ENCODE measurements at places on chromosomes 5 and 9.

- H3K27ac ChIP-seq = no peak overlapping the region
- H3K36me3 ChIP-seq = no peaks in the 10 kb centered on the region
- peaks cover 9% of the 10 kb centered on the region for H3K4me1 ChIP-seq
- no peak overlapping the region for H3K4me3 ChIP-seq
Observed at GRCh38 chr9:127300886-127301447, 36.4 kb downstream of the GARNL3 start.

DNA sequence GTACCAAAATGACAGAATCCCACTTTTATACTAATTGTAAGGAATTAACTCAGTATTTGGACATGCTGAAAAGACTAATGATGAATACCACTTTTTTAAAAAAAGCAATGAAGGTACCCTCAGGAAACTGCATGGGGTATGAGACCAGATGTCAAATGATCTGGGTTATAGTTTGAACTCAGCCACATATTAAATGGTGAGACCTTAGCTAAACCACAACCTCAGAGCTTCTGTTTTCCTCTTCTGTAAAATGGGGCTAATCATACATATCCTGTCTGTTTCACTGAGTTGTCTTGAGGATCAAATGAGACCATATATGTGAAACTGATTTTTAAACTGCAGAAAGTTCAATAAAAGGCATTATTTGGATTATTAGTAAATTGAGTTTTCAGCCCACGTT lies 238.4 kb downstream of the AP3B1 start:
- H3K4me1 ChIP-seq = peaks cover 10% of the 10 kb centered on the region
- H3K36me3 ChIP-seq = no peaks in the 10 kb centered on the region
- no peak overlapping the region for H3K4me3 ChIP-seq
- no peak for DNase-seq

GRCh38 chr9:71820403-71820921 lies 52.1 kb upstream of the CEMIP2 start:
- no peak overlapping the region for H3K27ac ChIP-seq
- DNase-seq = peak; percentile 23
- H3K36me3 ChIP-seq = no peaks in the 10 kb centered on the region
- H3K27me3 ChIP-seq = no peaks in the 10 kb centered on the region
- peaks cover 8% of the 10 kb centered on the region for H3K4me1 ChIP-seq

DNA sequence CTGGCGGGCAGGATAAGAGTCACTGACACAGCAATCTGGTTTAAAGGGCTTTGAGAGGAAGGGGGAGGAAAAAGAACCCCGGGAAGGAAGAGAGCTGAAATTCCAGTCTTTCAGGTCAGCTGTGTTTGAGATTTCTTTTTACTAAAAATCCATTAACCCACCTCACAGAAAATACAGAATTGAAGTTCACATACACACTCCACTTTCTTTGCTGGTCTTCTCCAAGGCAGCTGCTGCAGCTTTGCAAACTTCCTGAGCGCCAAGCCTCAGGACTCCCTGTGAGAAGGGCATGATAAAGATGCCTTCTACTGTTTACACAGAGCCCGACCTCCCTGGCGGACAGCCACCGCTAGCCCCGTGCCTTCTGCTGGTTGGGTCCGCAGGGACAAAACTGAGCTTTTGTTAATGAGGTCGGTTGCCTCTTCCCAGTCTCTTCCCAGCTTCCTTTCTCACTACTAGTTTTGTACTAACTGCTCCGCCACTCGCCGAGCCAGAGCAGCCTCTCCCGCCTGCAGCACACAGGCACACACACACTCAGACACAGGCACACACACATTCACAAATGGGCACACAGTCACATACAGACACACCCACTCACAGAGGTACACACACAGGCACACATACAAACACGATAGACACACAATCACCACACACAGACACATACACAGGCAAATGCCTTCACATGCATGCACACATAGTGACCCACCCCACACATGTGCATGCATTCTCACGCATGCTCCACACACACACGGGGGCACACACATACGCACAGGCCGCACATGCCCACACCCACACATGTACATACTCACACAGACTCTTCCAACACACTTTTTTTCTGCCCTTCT lies at the start of gene FREM1:
Gene FREM1 (minus strand): TSS at position 468 of the 845 bp plus-strand sequence. CDS start 41,451 bp downstream, outside the sequence.
- H3K27me3 ChIP-seq = no peaks in the 10 kb centered on the region
- H3K36me3 ChIP-seq = no peaks in the 10 kb centered on the region
- H3K27ac ChIP-seq = no peak within 1 kb of the TSS

DNA sequence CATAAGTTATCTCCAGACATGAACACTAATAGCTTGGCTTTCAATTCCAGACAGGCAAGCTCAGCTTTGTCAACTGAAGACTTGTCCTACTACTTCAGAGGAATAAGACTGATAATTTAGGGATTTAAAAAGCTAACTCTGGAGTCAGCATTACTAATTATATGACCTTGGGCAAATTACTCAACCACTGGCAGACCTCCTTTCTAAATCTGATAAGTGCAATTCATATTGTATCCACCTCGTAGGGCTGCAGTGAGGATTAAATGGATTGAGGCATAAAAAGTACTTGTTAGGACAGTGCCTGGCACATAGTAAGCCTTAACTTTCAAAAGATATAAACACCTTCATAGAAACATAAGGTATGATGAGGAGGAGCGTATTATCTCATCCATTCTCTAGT lies 104.4 kb downstream of the KLHL3 start:
- peak; percentile 8 for DNase-seq
- H3K27ac ChIP-seq = no peak overlapping the region
- no peak overlapping the region for H3K4me3 ChIP-seq
- no peaks in the 10 kb centered on the region for H3K27me3 ChIP-seq
- H3K4me1 ChIP-seq = peaks cover 17% of the 10 kb centered on the region

DNA sequence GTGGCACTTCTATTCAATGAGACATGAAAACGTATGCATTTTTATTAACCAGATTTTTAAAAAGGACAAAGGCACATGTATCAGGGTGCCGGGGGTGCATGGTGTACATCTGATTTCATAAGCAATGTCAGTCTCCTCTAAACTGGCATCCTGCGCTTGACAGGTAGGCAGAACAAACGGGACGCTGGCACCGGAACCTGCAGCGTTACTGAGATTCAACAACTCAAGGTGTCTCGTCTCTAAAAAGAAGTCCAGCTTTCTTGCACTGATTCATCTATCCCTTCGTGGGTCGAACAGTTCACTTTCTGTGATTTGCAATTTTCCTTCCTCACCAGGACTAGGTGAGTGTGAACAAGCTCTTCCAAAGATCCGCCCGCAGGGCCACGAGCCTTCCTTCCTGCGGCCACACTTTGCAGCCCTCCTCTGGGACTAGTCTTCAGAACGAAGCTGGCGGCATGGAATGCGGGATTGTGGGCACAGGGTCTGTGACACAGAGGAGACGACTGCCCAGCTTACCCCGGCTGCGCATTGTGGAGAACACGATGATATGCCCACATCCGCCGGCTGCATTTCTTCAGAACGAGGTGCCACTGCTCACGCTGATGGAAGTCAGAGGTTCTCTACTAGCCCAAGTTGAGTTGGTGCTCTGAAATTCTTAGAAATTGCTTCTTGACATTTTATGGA lies 7.2 kb downstream of the SLC6A3 start:
- no peak for DNase-seq
- no peak overlapping the region for H3K27ac ChIP-seq
- H3K4me3 ChIP-seq = no peak overlapping the region
- peaks cover 4% of the 10 kb centered on the region for H3K4me1 ChIP-seq
- H3K36me3 ChIP-seq = no peaks in the 10 kb centered on the region
- peaks cover 14% of the 10 kb centered on the region for H3K27me3 ChIP-seq

DNA sequence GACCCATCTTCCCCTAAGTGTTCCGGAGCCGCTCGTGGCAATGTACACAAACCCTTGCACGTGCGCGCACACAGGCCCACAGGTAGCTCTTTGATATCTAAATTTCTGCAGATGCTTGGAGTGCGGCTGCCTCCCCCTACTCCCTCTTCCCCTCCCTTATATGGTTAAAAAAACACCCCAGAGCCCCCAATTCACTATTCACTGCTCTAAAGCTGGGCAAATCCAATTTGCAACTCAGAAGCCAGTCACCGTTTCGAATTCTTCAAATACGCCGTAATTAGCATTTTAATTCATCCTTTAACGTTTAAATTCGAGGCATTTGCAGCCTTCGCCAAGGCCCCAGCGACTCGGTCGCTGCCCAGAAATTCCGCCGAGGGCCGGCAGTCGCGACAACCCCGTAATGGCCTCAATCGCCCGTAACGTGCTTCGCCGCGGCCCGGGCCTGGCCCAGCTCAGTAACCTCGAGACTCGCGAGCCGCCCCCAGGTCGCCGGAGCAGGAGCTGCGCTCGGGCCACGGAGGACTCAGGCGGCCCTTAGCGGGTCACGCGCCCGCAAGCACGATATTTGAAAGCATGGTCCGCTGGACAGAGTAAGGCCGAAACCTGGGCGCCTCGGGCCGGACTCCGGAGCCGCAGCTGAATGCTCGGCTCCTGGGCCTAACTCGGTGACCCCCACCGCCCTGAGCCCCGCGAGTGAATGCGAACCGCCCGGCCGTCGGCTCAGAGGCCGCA lies 1.3 kb downstream of the IRX2 start:
- H3K36me3 ChIP-seq = peaks cover 7% of the 10 kb centered on the region
- no peak overlapping the region for H3K27ac ChIP-seq
- H3K4me3 ChIP-seq = peak overlapping the region; percentile 71
- no peaks in the 10 kb centered on the region for H3K27me3 ChIP-seq
- peaks cover 11% of the 10 kb centered on the region for H3K4me1 ChIP-seq

DNA sequence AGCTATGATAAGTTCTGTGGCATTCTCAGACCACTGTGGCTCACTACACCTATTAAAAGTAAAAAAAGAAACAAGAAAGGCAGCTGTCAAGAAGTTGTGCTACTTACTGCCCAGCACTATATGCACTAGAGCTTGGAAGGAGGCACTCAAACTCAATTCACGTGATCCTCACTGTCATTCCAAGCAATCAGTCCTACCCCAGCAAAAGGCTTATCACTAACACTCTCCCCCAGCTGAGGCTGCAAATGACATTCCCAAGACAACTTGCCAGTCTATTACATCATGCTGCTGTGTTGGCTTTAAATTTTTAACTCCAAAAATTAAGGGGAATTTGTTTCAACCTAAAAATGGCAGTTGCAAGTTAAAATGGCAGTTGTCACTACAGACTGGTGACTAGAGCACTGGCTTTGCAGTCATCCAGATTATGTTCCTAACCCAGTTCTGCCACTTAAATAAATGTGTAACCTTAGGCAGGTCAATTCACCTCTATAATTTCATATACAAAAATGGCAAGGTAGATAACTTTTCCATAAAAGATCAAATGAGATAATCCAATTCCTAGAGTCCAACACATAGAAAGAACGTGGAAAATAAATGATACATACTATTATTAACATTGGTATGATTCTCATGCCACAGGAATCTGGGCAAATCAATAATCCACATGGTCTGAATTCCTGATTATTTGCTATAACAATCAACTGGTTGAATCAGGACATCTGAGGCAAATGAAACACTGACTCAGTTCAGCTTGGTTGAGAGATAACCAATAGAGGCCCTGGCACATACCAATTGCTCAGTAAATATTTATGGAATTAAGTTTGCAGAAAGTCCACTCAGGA lies 52.4 kb downstream of the FBXW11 start:
- H3K27ac ChIP-seq = peak overlapping the region; percentile 57
- H3K4me1 ChIP-seq = peaks cover 49% of the 10 kb centered on the region
- peak; percentile 87 for DNase-seq
- H3K36me3 ChIP-seq = no peaks in the 10 kb centered on the region
- no peaks in the 10 kb centered on the region for H3K27me3 ChIP-seq
- H3K4me3 ChIP-seq = peak overlapping the region; percentile 8

- no peak overlapping the region for H3K4me3 ChIP-seq
- H3K36me3 ChIP-seq = no peaks in the 10 kb centered on the region
- DNase-seq = no peak
- no peaks in the 10 kb centered on the region for H3K27me3 ChIP-seq
- peaks cover 10% of the 10 kb centered on the region for H3K4me1 ChIP-seq
Observed at GRCh38 chr5:97844797-97845196, 661.8 kb upstream of the RIOK2 start.

- no peak overlapping the region for H3K4me3 ChIP-seq
- no peaks in the 10 kb centered on the region for H3K27me3 ChIP-seq
- H3K36me3 ChIP-seq = no peaks in the 10 kb centered on the region
Observed at GRCh38 chr9:2173861-2174260, 158.7 kb downstream of the SMARCA2 start.

DNA sequence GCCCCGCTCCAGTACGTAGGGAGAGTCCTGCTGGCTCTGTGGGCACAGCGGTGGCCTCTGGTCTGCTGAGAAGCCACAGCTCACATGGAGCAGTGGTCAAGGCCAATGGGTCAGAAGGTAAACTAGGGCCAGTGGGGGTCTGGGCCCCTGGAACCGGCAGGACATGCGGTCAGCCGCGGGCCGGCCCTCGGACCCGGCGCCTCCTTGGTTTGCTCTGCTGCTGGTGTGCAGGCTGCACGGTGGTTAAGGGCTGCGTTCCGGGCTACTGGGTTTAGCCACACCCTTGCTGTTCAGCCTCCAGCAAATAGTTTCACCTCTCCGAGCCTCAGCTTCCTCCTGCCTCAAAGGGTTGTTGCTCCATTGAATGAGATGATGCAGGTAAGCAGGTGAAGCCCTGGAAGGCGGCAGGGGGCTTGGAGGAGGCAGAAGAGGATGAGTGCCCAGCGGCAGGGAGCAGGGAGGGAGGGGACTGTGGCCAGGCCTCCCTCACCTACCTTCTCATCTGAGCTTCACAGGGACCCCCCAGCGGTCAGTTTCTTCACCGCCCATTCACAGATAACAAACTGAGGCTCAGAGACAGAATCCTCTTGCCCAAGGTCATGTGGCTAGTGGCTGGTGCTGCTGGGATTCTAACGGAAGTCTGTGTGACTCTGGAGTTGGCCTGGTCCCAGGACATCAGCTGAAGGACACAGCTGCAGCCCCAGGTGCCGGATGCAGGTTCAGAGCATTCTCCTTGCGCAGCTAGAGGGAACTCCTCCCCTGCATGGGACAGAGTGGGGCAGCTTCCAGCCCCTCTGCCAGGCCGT lies 3.7 kb upstream of the COL5A1 start:
- no peak overlapping the region for H3K27ac ChIP-seq
- 0 out of 2 replicates have a peak, but pooled peaks cover 3% of the 10 kb centered on the region for H3K4me1 ChIP-seq
- no peak overlapping the region for H3K4me3 ChIP-seq
- DNase-seq = no peak
- no peaks in the 10 kb centered on the region for H3K27me3 ChIP-seq
- H3K36me3 ChIP-seq = no peaks in the 10 kb centered on the region

DNA sequence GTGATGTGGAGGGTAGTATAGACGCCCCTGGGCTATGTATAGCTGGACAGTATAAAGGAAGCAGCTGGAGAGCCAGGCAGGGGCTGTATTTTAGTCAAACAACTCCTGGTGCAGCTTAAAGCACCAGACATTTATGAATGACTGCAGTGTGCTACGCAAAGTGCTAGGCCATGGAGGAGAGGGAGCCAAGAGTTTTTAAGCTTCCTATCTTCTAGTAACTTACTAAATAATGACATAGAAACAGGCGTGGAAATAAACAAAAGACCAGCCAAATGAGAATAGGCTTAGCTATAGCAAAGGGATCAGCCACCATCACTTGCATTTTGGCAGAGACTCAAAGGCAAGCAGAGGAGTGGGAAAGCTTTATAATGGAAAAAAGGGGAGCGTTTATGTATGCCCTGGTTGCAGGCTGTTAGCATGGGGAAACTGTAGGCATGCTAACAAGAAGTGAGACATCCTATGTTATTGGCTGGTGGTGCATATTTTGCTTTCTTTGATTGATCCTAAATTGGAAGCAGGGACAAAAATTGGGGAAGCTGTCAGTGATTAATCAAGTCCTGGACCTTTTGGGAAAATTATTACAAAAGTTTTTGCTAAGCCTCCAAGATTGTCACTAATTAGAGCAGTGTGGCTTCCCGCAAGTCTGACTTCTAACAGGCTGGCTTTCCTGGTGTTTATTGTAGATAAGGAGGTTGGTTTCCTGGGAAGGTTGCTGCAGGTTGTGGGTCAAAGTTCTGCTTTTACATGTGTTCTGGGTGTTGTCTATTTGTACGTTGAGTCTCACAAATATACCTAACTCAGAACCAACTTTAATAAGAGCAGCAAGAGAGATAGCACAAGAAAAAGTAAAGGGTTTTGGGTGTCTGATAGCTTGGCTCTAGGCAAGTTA lies 46.6 kb downstream of the RAB3C start:
- H3K4me1 ChIP-seq = no peaks in the 10 kb centered on the region
- H3K4me3 ChIP-seq = no peak overlapping the region
- H3K27ac ChIP-seq = no peak overlapping the region

Measured in PC-3 (cell line).